ENCODE measurements at places on chromosomes 6 and 20.

- DNase-seq = no peak
Measured at GRCh38 chr6:13044390-13044789, 283.9 kb downstream of the TBC1D7 start.

- DNase-seq = no peak
Measured at GRCh38 chr6:6317825-6318733, 2.4 kb downstream of the F13A1 start.

- no peak for DNase-seq
Measured at GRCh38 chr6:122791310-122791679, 2.2 kb downstream of the SMPDL3A start.

GRCh38 chr20:31605902-31606803, 1.1 kb downstream of the ID1 start:
- no peak for DNase-seq

GRCh38 chr6:11233673-11234573, 1.5 kb upstream of the NEDD9 start:
- DNase-seq = no peak

- no peak for DNase-seq
Measured at GRCh38 chr6:169943241-169944060, 192.0 kb downstream of the ERMARD start.

GRCh38 chr6:159169193-159169555, at the start of gene FNDC1:
TSS of gene FNDC1 (plus strand) at chr6:159169400. CDS start at chr6:159169597, 197 bp downstream.
- DNase-seq = no peak

DNA sequence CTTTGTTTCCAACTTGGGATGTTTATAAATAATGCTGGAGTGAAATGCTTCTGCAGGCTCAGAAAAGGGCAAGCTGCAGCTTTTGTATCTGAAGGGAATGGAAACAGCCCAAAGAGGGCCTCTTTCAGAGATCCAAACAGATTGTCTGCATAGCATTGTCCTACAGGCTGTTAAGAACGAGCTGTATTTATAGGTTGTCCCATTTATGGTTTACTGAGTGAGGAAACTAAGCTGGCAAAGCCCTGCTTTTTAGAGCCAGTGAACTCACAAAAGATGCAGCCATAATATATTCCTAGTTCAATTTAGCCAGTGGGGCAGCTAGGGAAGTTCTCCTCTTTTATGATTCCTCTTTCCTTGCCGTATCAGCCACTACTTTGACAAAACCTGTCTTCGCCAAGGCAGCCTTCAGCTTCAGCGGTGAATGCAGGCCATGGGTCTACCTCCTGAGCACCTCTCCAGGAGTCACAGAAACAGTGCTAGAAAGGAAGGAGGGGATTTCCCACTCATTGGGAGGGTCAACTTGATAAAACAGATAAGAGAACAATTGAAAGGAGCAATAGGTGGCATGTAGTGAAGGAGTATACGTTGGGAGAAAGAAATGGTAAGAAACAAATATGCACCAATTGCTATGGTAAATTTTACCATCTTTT, 15.0 kb downstream of the KIAA0319 start:
- no peak for DNase-seq

GRCh38 chr6:15585760-15586214, 77.0 kb downstream of the DTNBP1 start:
- no peak for DNase-seq

DNA sequence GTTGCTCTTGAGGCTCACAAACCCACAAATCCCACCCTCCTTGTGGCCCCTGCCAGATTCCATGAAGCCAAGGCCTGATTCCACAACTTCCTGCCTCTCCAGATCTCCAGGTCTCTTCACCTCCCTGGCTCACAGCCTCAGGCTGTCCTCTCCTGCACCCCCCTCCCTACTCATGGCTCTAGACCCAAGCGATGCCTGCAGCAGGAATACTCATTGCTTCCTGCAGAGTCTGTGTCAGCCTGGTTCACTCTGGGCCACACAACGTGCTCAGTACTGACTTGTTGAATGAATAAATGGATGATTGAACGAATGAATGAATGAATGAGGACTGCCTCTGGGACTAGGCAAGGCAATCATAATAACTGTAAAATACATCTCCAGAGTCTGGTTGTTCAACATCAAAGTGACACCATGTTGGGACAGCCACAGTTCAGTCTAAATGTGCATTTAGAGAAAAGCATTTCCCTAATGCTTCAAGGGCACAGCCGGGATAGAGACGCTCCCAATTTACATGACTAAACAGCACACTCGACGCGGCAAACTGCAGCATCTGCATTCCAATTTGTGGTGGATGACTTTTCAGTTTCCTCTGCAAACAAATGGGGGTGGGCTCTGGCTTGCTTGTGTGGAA, 139.9 kb downstream of the GRM4 start:
- no peak for DNase-seq

- peak; percentile 18 for DNase-seq
Measured at GRCh38 chr6:38436726-38437465, 202.8 kb downstream of the BTBD9 start.

GRCh38 chr6:54578261-54578660, 268.3 kb upstream of the FAM83B start:
- DNase-seq = no peak

GRCh38 chr6:33794910-33795623, 6.1 kb upstream of the LEMD2 start:
- no peak for DNase-seq

DNA sequence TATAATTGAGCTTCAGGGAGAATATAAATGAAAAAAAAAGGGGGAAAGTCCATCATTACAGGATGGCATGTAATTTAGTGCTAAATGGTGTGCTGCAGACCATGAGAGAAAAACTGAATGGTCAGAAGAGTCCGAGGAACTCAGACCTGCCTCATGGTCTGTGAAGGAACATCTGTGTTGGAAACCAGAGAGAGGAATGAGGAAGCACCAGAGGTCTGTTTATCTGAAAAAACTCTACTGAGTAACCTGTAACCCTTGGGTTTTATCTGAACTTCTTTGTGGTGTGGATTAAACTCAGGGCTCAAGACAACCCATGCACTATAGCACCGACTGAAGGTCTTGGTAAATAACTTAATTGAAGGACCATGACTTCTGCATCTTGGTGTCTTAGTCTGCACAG, 108.1 kb downstream of the RNF144B start:
- DNase-seq = no peak

DNA sequence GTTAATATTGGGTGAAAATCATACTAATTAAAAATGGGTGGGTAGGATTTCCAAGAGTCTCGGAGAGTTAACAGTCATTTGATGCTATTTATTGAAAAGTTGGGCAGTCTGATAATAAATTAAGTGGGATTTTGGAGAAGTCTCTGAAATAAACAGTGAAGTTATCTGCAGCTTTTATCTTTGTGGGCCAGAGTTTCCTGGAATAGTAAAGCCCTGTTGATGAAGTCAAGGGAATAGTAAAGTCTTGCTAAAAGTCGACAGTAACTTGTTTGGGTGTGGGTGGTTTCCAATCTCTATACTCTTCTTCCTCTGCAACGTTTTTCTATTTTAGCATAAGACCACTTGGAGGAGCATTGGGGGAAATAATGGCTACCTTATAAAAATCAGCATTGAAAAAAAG, 493.6 kb downstream of the EPM2A start:
- DNase-seq = no peak

DNA sequence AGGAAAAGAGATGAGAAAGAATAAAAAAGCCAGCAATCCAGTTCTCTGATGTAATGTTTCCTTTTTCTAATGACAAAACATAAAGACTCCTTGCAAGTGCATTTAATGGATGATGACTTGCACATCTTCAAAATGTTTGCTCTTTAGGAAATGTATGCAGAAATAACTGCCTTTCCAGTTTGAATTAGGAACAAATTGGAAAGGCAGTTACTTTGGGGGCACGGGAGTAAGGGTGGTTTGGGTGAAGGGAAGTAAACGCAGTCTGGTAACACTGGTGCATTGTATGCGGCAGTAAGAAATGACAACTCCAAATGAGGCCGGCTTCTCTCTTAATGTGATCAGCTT, 57.6 kb upstream of the REV3L start:
- no peak for DNase-seq

- no peak for DNase-seq
Measured at GRCh38 chr20:3350422-3350821, 57.0 kb downstream of the DNAAF9 start.

- no peak for DNase-seq
Measured at GRCh38 chr6:130931683-130932082, 104.5 kb downstream of the SMLR1 start.

DNA sequence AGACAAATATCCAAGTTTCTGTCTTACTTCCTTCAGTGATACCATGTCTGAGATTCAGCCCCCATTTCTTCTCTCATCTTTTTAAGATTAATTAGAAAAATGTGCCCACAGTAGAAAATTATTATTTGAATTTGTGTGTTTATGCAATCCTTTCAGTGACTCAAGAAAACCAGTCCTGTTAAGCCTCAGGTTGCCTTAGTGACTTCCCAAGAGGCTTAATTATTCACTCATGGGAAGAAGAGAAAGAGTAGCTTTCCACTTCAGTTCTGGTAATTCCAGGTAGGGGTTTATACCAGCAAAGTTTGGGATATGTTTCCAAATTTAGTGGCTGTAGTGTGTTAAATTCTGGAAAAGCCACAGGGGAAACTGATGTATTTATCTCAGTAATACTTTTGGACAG, 149.1 kb downstream of the RIMS1 start:
- no peak for DNase-seq

- no peak for DNase-seq
Measured at GRCh38 chr6:170262489-170263088, 28.3 kb downstream of the DLL1 start.

- no peak for DNase-seq
Measured at GRCh38 chr6:54900666-54901065, 54.1 kb downstream of the FAM83B start.

- DNase-seq = no peak
Measured at GRCh38 chr20:47588158-47588557, 86.5 kb downstream of the NCOA3 start.

DNA sequence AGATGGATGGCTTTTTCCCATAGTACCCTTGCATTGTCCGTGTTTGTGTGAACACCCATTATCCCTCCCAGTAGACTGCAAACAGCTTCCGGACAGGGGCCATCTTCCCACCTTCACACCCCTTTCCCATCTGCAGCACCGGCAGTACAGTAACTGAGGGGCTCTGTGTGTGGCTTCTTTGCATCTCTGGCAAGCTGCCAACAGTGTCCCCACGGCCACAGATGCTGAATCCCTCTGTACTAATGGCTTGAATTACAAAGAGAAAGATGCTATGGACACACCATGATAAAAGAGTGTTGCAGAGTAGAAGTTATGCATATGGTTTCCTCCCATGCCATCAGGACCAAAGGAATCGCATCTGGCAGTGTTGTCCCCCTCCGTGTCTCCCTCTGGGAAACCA, 101.1 kb upstream of the CDYL start:
- no peak for DNase-seq

DNA sequence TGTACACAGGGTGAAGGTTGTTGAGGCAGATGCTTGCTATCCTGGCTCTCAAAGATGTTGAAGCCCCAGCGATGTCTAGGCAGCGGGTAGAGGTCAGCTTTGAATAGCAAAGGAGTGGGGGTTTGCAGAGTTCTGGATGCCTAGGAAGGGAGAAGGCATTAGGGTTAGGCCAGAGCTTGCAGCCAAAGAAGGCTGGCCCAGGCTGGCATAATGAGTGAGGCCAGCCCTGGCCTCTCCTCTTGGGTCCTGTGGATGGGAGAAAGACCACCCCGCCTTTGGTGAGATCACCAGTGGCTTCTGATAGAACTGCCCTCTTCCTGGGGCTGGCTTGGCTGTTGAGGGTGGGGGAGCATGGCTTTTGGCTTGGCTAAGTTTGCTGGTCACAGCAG, 406 bp upstream of the WFDC5 start:
- no peak for DNase-seq

DNA sequence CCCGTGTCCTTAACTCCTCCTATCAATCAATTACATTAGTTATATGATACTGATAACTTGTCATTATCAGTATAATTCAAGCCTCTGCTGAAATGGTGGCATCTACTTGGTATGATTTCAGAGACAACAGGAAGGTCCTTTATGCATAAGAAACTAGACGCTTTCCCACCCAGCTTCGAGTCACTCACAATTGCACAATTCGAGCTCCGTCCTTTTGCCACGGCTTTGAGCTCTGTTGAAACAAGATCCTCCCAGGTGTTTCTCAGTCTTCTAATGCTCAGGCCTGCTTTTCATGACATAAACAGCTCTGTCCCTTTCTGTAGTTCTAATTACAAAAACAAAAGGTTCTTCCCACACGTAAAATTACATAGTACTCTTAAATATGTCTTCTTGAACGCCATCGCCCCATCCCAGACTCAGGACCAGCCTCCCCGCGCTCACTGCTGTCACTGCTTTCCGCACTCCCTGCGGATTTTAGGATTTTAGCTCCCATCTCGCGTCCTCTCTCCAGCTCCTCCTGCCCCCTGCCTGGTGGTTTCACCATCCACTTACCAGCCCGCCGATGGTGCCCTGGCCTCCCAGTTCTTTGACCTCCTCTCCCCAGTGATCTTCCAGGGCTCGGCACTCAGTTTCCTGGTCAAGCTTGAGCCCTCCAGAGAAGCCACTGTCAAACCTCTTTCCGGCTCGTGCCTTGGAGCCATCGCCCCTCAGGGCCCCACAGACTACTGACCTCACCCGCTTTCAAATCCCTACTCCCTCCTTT, 23.2 kb upstream of the PNPLA1 start:
- DNase-seq = no peak

GRCh38 chr6:30940361-30940986, at the start of gene MUCL3:
TSS of gene MUCL3 (plus strand) at chr6:30940973. CDS start at chr6:30941000, 27 bp downstream.
- no peak for DNase-seq

DNA sequence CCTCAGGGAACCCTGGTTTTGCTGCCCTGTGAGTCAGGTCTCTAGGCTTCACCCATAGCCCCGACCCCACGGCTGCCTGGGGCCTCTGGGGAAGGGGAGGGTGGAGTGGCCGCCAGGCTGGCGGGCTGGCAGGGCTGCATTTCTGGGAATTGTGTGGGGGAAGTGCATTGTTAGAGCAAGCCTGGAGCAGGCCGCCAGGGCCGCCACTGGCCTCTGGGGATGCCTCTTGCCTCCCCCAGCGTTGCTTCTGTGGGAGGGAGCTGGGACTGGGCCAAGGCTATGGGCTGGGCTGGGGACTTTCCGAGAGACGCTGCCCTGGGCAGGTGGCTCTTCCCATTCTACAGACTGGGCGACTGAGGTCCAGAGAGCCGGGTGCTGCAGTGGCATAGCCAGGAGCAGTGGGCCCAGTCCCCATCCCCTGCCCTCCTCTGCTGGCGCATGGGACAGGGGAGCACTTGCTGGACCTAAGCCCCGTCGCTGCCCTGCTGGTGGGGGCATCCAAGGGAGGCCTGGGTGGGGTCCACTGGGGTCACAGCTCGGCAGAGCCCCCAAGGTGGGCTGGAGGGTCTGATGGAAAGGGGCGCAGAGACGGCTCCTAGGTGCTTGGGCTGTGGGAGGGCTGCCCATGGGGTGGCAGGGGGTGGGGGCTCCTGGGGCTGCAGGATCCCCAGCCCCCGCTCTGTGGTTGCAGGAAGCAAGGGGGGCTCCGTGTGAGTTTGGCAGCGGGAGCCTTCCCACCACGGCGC, 6.6 kb upstream of the SOX18 start:
- DNase-seq = no peak
